Activated CD4-positive, alpha-beta T cell treated with anti-CD3 and anti-CD28 coated beads, Interleukin-2, amount 10 ng/mL, durations not matched to agents 7 days and 5 days (primary cell): ENCODE measurements at places on chromosomes 7 and 10. TPM values are rescaled to one million over a fixed set of nuclear protein-coding genes. Genes with fewer than 3 reads are reported as not detected.

GRCh38 chr10:14884082-14884481, 5.4 kb downstream of the SUV39H2 start:
- no peaks in the 10 kb centered on the region for H3K27me3 ChIP-seq
- peaks cover 13% of the 10 kb centered on the region for H3K36me3 ChIP-seq
- H3K4me3 ChIP-seq: no peak overlapping the region
- no peak for DNase-seq
- H3K4me1 ChIP-seq: peaks cover 29% of the 10 kb centered on the region

DNA sequence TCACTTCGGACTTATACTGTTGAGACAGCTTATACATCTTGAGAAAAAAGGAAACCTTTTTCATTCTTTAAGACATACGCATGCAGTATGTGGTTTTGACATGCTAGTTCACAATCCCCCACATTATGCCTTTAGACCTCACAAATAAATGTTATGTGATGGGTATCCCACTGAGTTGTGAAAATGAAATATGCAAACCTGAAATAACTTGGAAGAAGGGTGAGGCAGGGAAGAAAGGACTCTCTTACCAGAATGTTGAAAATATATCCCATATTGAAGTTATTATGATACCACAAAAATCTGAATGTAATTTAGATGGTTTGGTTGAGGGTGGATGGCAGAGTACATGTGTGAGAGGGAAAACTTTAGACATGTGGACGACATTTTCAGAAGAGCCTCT, 379.8 kb downstream of the BBS9 start:
- no peaks in the 10 kb centered on the region for H3K27me3 ChIP-seq
- DNase-seq: no peak
- H3K4me1 ChIP-seq: no peaks in the 10 kb centered on the region
- H3K36me3 ChIP-seq: no peaks in the 10 kb centered on the region

DNA sequence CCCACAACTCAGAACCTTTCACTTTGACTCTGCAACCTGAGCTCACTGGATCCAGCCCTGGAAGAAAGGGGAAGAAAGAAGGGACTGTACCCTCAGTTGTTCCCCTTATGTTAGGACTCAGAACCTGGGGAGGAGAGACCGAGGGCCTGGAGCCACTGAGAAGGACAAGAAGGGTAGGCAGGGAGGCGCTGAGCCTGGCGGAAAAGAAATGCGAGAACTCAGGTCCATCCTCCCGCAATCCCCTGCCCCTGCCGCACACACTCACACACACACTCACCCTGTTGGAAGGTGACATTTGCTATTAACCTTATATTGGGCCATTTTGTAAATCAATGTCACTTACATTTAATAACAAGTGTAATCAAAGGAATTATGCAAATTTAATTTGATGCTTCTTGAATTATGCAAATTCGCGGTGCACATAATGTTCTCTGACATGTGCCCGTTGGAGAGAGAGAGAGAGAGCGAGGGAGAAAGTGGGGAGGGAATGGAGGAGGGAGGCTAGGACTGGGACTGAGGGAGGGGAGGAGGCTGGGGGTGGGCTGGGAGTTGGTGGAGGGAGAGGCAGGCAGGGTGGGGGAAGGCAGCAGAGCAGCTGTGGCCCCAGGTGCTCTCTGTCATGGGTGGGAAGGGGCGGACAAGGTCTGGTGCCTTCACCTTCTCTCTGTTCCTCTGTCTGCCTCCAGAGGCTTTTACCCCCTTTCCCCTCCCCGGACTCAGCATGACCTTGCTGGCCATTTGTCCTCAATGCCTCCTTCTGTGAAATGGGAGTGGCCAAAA, 99.6 kb upstream of the PAX2 start:
- DNase-seq: no peak
- no peaks in the 10 kb centered on the region for H3K4me1 ChIP-seq
- H3K36me3 ChIP-seq: no peaks in the 10 kb centered on the region
- no peak overlapping the region for H3K27ac ChIP-seq
- peaks cover 61% of the 10 kb centered on the region for H3K27me3 ChIP-seq
- H3K4me3 ChIP-seq: no peak overlapping the region

GRCh38 chr7:154672659-154673415, 330.1 kb downstream of the PAXIP1 start:
- no peaks in the 10 kb centered on the region for H3K36me3 ChIP-seq
- DNase-seq: no peak
- no peak overlapping the region for H3K4me3 ChIP-seq
- no peak overlapping the region for H3K27ac ChIP-seq
- H3K4me1 ChIP-seq: no peaks in the 10 kb centered on the region

GRCh38 chr7:50217401-50217800, 87.1 kb upstream of the IKZF1 start:
- peak overlapping the region; percentile 56 for H3K27ac ChIP-seq
- peaks cover 73% of the 10 kb centered on the region for H3K4me1 ChIP-seq
- H3K4me3 ChIP-seq: no peak overlapping the region

DNA sequence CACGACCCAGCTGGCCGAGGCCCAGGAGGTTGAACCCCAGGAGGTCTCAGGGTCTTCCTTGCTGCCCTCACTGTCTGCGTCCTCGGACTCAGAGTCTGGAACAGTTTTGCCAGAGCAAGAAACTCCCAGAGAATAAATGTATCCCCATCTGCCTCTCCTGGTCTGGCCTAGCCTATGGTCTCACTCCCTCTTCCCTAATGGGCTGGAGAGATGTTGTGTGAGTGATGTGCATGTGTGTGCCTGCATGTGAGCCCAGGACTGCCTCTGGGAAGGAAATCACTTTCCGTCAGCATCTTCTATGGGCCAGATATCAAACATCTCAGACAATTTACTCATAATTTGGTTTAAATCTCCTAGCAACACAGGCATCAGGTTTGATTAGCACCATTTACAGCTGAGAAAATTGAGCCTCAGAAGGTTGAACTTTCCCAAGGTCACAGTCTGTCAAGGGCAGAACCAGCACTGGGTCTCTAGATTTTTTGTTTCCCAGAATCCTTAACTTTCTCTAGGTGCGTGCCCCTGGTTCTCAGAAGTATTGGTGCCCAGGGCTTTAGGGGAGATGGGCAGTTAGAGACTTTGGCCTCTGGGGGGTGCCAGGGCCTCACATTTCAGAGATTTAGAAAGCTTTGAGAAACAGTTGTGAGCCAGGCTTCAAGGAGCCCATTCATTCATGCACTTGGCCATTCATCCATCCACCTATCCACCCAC, 4.9 kb downstream of the TMEM270 start:
- H3K27me3 ChIP-seq: no peaks in the 10 kb centered on the region
- H3K27ac ChIP-seq: no peak overlapping the region
- H3K4me1 ChIP-seq: no peaks in the 10 kb centered on the region

DNA sequence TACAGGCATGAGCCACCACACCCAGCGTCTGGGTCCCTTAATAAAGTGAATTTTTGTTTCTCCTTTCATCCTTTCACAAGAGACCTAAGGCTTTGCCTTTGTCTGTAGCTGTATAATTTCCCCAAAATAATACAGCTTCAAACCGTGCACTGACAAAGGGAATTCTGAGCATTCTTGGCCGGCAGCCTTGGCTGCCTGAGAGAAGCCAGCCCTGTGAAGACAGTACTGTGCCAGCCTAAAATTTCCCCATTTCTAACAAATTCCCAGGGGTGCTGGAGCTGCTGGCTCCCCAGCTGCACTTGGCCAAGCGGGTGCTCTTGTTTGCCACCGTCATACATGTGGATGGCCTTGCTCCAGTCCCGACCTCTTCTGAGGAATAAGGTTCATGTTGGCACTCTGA, 106.2 kb downstream of the ZMYND11 start:
- H3K4me3 ChIP-seq: no peak overlapping the region
- H3K4me1 ChIP-seq: no peaks in the 10 kb centered on the region
- H3K27me3 ChIP-seq: no peaks in the 10 kb centered on the region
- no peak overlapping the region for H3K27ac ChIP-seq

GRCh38 chr10:93070378-93071176, 3.1 kb upstream of the CYP26A1 start:
- peaks cover 86% of the 10 kb centered on the region for H3K27me3 ChIP-seq
- no peak overlapping the region for H3K27ac ChIP-seq
- no peak for DNase-seq
- H3K4me1 ChIP-seq: peaks cover 30% of the 10 kb centered on the region
- H3K36me3 ChIP-seq: no peaks in the 10 kb centered on the region
- no peak overlapping the region for H3K4me3 ChIP-seq

DNA sequence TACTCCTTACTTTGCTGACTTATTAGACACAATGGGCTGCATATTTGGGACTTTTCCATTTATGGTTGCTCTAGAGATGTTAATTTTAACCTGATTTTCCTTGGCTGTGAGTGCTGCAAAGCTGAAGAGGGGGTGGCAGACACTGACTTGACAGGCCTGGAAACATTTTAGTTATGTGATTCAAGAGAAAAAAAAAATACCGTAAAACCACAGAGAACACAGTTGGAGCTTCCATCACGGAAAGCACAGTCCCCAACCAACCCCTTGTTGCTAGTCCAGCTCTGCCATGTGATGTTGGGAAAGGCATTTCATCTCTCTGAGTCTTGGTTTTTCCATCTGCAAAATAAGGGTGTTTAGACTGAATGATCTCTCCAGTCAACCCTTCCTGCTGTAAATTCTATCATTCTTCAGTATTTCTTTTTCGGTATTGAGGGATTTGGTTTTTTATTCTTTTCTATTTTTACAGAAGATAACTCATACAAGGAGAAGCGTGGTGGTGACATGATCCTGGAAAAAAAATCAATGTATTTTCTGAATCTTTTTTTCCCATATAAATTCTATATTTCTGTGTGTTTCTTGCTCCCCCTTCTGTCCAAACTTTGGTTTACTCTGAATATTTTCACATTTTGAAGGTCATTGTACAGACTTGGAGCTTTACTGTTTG, 246.1 kb downstream of the REEP3 start:
- no peaks in the 10 kb centered on the region for H3K36me3 ChIP-seq
- no peak overlapping the region for H3K27ac ChIP-seq
- DNase-seq: no peak
- peaks cover 4% of the 10 kb centered on the region for H3K27me3 ChIP-seq
- no peak overlapping the region for H3K4me3 ChIP-seq
- H3K4me1 ChIP-seq: no peaks in the 10 kb centered on the region

DNA sequence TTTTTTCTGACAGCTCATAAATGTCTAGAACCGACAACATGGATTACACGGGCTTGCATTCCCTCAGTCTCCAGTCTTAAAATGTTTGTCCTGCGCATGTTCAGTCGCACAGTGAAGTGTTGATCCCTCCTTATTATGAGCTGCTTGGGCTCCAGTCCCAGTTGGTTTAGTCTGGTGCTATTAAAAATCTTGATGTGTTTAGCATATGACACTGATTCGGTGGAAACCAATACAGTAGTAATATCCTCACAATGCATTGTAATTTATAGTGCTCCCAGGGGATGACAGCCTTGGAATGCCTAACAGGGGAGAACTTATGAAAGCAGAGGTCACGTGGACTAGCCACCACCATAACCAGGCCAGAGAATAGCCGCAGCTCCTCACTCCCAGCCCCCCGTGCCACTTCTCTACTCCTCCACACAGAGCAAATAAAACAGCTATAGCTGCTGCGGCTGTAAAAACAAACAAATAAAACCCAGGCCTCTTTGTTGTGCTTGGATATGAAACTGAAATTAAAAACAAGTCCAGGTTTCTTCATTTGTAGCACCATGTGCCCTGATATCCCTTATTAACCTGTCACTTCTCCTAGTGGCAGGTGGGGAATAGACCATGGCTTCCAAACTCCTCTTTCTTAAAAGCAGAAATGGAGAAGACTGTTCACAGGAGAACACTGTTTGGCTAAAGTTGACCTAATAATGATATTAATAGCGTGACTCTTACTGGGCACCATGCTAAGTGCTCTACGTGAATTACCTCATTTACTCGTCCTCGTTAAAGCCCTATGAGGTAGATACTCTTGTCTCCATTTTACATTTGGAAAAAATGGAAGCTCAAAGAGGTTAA, 7.7 kb downstream of the DPCD start:
- H3K27ac ChIP-seq: no peak overlapping the region
- H3K36me3 ChIP-seq: no peaks in the 10 kb centered on the region
- H3K4me3 ChIP-seq: no peak overlapping the region
- DNase-seq: no peak

- DNase-seq: no peak
- no peaks in the 10 kb centered on the region for H3K4me1 ChIP-seq
- H3K27ac ChIP-seq: no peak overlapping the region
- H3K36me3 ChIP-seq: no peaks in the 10 kb centered on the region
- H3K4me3 ChIP-seq: no peak overlapping the region
Measured at GRCh38 chr7:124152859-124153692, 120.2 kb upstream of the TMEM229A start.

DNA sequence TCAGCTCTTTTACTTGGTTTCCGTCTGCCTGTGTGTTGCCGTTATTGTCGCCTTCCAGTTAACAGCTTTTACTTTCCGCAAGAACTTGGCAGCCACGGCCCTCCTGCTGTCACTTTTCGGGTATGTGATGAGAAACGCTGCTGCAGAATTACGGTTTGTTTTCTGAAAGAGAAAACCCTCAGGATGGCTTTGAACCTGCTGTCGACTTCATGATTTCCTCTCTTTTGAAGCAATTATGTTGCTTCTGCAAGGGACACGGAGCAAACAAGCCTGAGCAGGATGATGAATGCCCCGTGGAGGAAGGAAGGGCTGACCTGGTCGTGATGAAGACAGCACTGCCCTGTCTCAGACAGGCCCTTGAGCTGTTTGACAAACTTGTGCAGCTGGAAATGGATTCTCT, 339.8 kb downstream of the ABCA13 start:
- DNase-seq: no peak
- H3K27me3 ChIP-seq: no peaks in the 10 kb centered on the region
- no peaks in the 10 kb centered on the region for H3K36me3 ChIP-seq
- no peak overlapping the region for H3K4me3 ChIP-seq

GRCh38 chr10:128067691-128068397, 58.4 kb downstream of the MKI67 start:
- H3K27me3 ChIP-seq: no peaks in the 10 kb centered on the region
- H3K36me3 ChIP-seq: peaks cover 45% of the 10 kb centered on the region
- H3K4me1 ChIP-seq: peaks cover 52% of the 10 kb centered on the region
- H3K4me3 ChIP-seq: no peak overlapping the region

DNA sequence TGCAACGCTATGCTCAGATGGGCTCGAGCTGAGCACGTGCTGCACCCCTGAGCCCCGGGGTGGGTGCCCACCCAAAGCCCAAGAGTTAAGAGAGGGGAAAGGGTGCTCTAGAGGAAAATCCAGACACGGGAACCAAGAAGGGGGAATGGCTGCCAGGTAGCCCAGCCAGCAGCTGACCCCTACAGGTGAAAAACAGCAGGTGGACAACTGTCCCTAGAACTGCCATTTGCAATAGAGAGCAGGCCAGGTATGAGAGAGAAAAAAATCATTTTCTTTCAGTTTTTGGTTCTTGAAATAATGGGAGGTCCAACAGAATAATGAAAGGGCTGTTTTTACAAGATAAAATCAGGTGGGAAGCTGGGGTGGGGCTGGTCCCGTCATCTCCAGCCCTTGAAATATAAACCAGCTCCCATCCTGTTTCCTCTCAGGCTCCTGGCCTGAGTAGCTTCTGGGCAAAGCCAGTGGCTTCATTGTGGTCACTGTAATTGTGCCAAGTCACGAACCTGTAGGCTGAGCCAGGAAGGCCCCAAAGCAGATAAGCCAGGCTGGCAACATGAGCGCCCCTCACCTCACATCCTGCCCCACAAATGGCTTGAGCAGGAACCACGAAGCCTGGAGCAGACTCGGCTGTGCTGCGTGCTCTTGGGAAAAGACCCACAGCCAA, 257.8 kb downstream of the SNX10 start:
- H3K4me3 ChIP-seq: no peak overlapping the region
- peaks cover 19% of the 10 kb centered on the region for H3K27me3 ChIP-seq
- no peak overlapping the region for H3K27ac ChIP-seq
- no peak for DNase-seq

The NPY gene
- not detected for total RNA-seq

The AKR1C2 gene
- not detected for total RNA-seq

The MYH16 gene
- total RNA-seq: not detected

The ERVW-1 gene
- total RNA-seq: not detected

The DGKI gene
- total RNA-seq: 0.06 TPM

The GHRHR gene
- not detected for total RNA-seq
